Suprapubic skin (tissue), 4 donors: ENCODE measurements at places on chromosomes 5 and 9. TPM values are rescaled to one million over a fixed set of nuclear protein-coding genes. Genes with fewer than 3 reads are reported as not detected.
A peak's percentile ranks its signal among the peaks of the same experiment; 100 is the strongest.

- peak overlapping the region; percentile 50 for H3K27ac ChIP-seq
- no peak for DNase-seq
- H3K27me3 ChIP-seq = no peaks in the 10 kb centered on the region
- H3K4me1 ChIP-seq = peaks cover 10% of the 10 kb centered on the region
Observed at GRCh38 chr5:142492781-142493281, 168.0 kb upstream of the SPRY4 start.

DNA sequence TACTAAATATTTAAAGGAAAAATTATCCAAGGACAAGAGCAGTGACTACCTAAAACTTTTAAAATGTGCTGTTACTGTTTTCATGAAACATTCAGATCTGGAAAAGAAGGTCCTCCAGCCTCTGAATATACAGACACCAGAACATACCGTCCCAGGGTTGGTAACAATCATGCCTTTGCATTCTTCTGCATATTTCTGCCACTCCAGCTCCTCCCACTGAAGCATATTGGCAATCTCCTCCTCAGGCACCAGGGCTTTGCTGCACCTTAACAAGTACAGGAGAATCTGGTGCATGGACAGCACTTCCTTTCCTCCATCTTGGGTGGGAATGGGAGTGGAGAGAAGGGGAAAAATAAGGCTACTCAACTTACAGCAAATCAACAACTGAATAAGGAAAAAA, 60.0 kb downstream of the DROSHA start:
- no peak overlapping the region for H3K27ac ChIP-seq
- DNase-seq = no peak
- peaks cover 8% of the 10 kb centered on the region for H3K4me1 ChIP-seq
- H3K27me3 ChIP-seq = no peaks in the 10 kb centered on the region

- no peaks in the 10 kb centered on the region for H3K27me3 ChIP-seq
- peak within 1 kb of the TSS; percentile 98 for H3K27ac ChIP-seq
- H3K4me1 ChIP-seq = peaks cover 48% of the 10 kb centered on the region
- no peak for DNase-seq
- H3K4me3 ChIP-seq = peak within 1 kb of the TSS; percentile 71
Observed at GRCh38 chr9:14313951-14314423, at the start of gene NFIB. TSS of gene NFIB (minus strand) at chr9:14314141. CDS start at chr9:14313511, 630 bp downstream.

DNA sequence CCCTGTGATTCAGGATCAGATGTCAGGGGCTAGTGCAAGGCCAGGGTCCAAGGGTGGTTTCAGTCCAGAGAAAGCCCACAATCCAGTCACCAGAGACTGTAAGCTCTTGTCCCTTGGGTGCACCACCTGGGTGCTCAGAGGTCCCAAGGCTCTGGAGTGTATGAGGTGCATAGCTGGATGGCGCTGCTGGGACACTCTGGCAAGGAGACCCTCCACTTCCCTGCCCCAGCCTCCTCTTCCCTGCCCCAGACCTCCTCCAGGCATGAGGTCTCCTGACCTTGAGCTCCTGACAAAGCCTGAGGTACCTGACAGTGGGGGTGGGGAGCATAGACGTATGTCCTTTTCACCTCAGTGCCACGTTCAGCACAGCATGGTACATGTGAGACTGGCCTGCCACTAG, 7.0 kb downstream of the CSF2 start:
- H3K27ac ChIP-seq = no peak overlapping the region
- no peaks in the 10 kb centered on the region for H3K4me1 ChIP-seq
- no peaks in the 10 kb centered on the region for H3K27me3 ChIP-seq

GRCh38 chr9:89178830-89179539, 367 bp upstream of the SHC3 start:
- no peaks in the 10 kb centered on the region for H3K36me3 ChIP-seq
- peak overlapping the region; percentile 67 for H3K4me3 ChIP-seq
- peak overlapping the region; percentile 81 for H3K27ac ChIP-seq

DNA sequence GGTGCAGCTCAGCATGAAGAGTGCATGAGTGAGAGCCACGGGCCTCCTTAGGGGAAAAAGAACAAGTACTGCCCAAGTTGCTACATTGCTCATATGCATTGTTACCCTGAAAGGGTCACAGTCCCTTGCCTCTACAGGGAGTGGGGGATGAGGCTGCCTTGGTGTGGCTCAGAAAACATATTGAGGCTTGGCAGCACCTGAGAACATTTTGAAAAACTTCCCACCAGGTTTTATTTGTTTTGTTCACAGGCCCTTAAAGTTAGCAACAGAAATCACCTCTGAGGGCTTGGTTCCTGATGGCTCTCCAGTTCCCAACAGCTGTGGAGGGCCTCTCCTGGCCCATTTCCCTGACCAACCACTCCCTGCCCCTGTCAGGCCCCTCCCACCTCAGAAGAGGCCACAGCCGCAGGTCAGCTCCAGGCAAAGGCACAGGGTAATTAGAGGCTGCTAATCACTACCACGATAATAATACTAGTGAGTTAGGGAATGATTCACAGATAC, 90.7 kb upstream of the ADRA1B start:
- H3K4me1 ChIP-seq = peaks cover 12% of the 10 kb centered on the region
- no peak overlapping the region for H3K4me3 ChIP-seq
- H3K27ac ChIP-seq = no peak overlapping the region
- no peaks in the 10 kb centered on the region for H3K36me3 ChIP-seq

DNA sequence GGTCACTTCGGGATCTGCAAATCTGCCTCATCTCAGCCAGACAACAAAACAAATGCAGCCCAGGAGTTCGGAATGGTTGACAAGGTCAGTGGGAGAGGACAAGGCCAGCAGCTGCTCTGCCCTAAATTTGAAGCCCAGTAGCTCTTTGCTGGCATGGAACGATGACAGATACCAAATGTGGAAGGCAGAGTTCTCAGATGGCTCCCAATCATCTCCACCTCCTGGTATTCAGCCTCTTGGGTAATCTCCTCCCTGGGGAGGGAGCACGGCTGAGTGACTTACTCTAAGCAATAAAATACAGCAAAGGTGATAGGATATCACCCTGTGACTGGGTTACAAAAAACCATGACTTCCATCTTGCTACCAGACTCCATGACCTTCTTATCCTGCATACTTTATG, 172.8 kb downstream of the ENTREP1 start:
- H3K36me3 ChIP-seq = no peaks in the 10 kb centered on the region
- no peaks in the 10 kb centered on the region for H3K27me3 ChIP-seq
- no peak overlapping the region for H3K4me3 ChIP-seq
- no peak for DNase-seq
- no peak overlapping the region for H3K27ac ChIP-seq

DNA sequence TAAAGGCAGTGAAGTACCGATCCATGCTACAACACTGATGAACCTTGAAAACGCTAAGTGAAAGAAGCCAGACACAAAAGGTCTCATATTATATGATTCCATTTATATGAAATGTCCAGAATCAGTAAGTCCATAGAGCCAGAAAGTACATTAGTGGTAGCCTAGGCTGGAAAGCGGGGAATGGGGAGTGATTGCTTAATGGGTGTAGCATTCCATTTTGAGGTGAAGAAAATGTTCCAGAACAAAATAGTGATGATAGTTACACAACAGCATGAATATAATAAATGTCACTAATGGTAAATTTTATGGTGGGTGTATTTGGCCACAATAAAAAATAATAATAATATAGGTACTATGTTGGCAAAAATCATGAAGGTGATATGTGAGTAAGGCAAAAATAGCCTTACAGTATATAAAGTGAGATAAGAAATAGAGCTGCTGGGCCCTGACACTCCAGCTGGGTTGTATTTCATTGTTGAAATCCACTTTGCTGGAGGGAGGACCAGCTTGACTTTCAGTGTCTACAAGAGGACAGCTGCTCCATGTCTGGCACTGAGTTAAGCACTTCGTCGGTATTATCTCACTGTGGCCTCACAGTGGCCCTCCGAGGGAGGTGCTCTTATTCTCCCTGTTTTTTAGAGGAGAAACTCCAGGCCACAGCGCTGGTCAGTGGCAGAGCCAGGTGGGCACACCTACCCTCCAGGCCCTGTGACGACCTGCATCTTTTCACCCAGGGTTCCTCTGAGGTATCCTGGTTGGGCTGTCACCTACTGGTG, 22.4 kb upstream of the ANGPTL2 start:
- no peaks in the 10 kb centered on the region for H3K27me3 ChIP-seq
- no peak overlapping the region for H3K4me3 ChIP-seq
- DNase-seq = no peak
- no peaks in the 10 kb centered on the region for H3K36me3 ChIP-seq

- no peak overlapping the region for H3K4me3 ChIP-seq
- no peak for DNase-seq
- H3K27ac ChIP-seq = peak overlapping the region; percentile 10
- H3K27me3 ChIP-seq = no peaks in the 10 kb centered on the region
- no peaks in the 10 kb centered on the region for H3K36me3 ChIP-seq
Observed at GRCh38 chr9:98791608-98792490, 4.5 kb downstream of the ANKS6 start.

DNA sequence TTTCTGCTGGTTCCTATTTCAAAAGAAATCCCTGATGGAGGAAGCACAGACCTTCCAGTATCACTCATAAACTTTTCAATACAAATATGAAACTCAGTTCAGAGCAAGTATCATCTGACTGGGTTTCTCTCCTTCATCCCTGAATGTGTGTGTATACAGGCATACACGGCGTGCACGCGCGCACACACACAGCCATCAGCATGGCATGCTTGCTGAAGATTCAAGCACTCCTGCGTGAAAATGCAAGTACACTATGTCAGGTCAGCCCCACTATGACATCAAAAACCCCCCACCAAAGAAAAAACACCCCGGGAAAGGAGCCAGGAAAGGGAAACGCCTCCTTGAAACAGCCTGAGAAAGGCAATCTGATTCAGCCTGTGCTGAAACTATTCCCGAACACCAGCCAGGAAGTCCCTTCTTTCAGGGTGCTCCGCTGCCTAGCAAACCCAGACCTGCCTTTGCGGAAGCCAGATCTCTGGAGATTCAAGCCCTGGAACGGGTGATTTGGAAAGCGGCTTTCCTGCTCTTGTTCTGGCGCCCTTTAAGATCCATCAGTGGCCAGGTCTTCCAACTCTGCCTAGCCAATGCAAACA, 831 bp downstream of the KLHL3 start:
- DNase-seq = no peak
- peak overlapping the region; percentile 30 for H3K27ac ChIP-seq
- no peaks in the 10 kb centered on the region for H3K27me3 ChIP-seq
- peaks cover 26% of the 10 kb centered on the region for H3K4me1 ChIP-seq
- peak overlapping the region; percentile 50 for H3K4me3 ChIP-seq

GRCh38 chr5:2877522-2877921, 126.0 kb upstream of the IRX2 start:
- DNase-seq = no peak
- H3K27ac ChIP-seq = no peak overlapping the region
- peaks cover 6% of the 10 kb centered on the region for H3K27me3 ChIP-seq

DNA sequence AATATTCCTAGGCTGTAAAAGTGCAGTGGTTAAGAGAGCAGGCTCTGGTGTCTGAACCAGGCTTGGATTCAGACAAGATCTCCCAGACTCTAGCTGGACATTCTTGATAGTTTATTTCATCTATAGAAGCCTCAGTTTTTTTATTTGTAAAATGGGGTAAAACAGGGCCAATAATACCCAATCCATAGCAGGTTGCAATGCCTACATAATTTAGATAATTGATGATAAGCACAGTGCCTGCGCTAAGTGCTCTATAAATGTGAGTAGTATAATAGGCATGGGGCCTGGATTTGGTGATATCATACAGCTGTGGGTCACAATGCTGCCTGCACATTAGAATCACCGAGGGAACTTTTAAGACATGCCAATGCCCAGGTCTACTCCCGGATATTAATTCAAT, 603.5 kb downstream of the ISL1 start:
- DNase-seq = no peak
- H3K27me3 ChIP-seq = no peaks in the 10 kb centered on the region
- no peaks in the 10 kb centered on the region for H3K4me1 ChIP-seq
- no peaks in the 10 kb centered on the region for H3K36me3 ChIP-seq
- no peak overlapping the region for H3K27ac ChIP-seq

- H3K4me1 ChIP-seq = no peaks in the 10 kb centered on the region
- H3K27ac ChIP-seq = no peak overlapping the region
- no peaks in the 10 kb centered on the region for H3K36me3 ChIP-seq
Observed at GRCh38 chr5:144142139-144142823, 28.2 kb downstream of the YIPF5 start.

DNA sequence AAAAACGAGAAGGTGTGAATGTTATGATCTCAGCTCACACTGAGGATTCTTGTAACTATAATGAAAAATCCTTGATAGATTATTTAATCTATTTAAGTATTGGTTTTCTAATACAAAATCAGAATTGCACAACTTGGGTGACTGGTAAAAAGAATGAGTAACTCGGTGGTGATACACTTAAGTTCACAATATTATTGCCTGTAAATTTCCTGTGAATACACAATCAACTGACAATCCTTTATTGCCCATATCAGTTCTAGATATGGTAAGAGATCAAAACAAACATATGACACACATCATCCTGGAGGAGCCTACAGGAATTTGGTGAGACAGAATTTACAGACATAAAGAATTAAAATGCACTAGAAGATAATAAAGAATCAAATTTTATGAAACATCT, 14.1 kb upstream of the LURAP1L start:
- no peaks in the 10 kb centered on the region for H3K36me3 ChIP-seq
- no peak overlapping the region for H3K4me3 ChIP-seq
- H3K4me1 ChIP-seq = no peaks in the 10 kb centered on the region
- no peak overlapping the region for H3K27ac ChIP-seq
- no peaks in the 10 kb centered on the region for H3K27me3 ChIP-seq
- no peak for DNase-seq

GRCh38 chr5:14167211-14167845, 24.2 kb downstream of the TRIO start:
- H3K4me3 ChIP-seq = no peak overlapping the region
- no peak for DNase-seq
- no peaks in the 10 kb centered on the region for H3K27me3 ChIP-seq
- H3K36me3 ChIP-seq = no peaks in the 10 kb centered on the region
- no peak overlapping the region for H3K27ac ChIP-seq

Gene TLX3
- not detected for total RNA-seq

DNA sequence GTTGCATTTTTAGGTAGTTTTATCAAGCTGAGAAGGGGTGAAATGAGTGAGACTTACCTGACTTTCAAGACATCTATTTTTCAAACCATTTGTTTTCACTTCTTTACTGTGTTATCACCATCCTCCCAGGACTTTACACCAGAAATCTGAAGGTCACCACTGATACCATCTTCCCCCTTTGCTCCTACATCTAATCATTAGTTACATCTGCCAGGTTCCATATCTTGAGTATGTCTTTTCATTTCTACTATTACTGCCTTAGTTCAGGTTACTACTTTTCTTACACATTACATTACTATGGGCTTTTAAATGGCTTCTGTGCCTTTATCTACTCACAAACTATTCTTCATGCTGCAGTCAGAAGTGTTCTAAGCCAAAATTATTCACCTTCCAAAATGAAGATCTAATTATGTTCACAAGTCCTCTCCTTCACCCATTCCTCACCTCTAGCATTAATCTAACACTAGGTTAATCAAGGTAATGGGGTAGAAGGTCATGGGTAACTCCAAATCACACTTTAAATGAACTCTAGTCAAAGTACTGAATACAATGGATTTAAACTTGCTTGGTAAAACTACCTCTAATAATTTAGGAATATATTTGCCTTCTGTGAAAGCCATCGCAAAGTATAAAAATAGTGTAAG, 2.1 kb upstream of the HSDL2 start:
- peaks cover 38% of the 10 kb centered on the region for H3K4me1 ChIP-seq
- H3K36me3 ChIP-seq = no peaks in the 10 kb centered on the region
- no peaks in the 10 kb centered on the region for H3K27me3 ChIP-seq
- H3K4me3 ChIP-seq = no peak overlapping the region
- no peak overlapping the region for H3K27ac ChIP-seq
- no peak for DNase-seq
